ENCODE measurements at places on chromosomes 6 and 20.

- DNase-seq: no peak
Observed at GRCh38 chr6:146550911-146551310, 7.3 kb downstream of the RAB32 start.

- peak; percentile 63 for DNase-seq
Observed at GRCh38 chr6:47780510-47781356, 1.1 kb upstream of the OPN5 start.

DNA sequence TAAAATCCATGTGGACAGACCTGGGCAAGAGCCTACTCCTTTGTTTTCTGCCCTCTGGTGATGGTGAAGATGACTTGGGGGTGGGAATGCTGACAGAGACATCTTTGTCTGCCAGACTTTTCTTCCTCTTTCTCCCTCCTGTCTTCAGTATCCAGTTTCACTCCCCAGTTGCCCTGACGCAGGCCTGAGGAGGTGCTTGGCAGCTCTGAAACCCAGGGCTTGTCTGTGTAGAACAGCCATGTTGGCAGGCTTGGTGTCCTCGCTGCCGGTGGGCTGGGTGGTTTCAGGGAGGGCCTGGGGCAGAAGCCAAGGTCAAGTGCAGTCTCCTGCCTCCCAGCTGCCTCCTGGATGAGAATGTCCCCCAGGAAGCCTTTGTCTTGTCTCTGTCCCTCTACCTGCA is 22.5 kb downstream of the CCDC167 start:
- no peak for DNase-seq

DNA sequence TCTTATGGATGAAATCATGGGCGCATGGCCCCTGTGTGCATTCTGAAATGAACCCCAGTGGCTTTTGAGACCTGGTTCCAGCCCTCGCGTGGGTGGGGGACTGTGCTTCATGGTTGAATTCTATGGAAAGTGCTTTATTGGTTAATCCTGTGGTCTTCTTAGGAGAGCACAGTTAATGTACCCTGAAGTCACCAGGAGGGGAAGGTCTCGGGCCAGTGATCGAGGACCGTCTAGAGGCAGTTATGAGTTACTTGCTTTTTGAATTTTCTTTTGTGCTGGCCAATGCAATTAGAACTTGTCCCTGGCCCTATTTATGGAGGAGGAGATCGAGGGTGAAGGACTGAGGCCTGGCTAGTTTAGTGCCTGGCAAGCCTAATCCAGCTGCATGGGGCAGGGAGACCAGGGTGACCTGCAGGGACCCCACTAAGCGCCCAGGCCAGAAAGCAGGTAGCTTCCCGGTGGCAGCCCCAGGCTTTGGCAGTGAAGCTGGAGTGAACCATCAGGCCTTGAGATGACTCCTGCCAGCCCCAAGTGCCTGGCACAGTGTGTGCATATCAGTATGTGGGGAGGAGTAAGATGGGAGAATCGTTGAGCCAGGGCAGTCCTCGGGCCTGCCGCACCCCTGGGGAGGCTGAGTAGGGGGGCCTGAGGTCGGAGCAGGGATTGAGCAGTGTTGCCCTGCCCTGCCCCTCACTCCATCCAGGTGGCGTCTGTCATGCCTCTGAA is 144.6 kb upstream of the RNF24 start:
- no peak for DNase-seq

DNA sequence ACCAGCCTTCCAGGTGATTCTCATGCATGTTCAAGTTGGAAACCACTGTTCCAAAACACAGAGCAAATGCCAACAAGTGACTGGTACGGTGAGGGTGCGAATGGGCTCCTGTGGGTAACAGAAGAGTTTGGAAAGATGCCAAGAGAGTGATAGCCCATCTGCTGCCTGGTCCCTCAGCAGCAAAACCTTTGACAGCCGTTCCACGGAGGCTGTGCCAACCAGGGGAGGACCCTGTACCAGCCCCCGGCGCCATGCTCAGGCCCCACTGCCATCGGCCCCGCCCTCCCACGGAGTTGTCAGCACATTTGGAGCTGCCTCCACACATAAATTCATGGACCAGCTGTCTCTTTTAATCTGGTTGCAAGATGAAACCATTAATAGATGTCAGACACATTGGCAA is 4.4 kb upstream of the PTPRT start:
- DNase-seq: no peak

- no peak for DNase-seq
Observed at GRCh38 chr20:7503501-7503900, 436.8 kb downstream of the HAO1 start.

GRCh38 chr6:24148684-24149083 is 22.7 kb downstream of the NRSN1 start:
- no peak for DNase-seq

- DNase-seq: no peak
Observed at GRCh38 chr20:46970937-46971630, 76.4 kb downstream of the EYA2 start.

DNA sequence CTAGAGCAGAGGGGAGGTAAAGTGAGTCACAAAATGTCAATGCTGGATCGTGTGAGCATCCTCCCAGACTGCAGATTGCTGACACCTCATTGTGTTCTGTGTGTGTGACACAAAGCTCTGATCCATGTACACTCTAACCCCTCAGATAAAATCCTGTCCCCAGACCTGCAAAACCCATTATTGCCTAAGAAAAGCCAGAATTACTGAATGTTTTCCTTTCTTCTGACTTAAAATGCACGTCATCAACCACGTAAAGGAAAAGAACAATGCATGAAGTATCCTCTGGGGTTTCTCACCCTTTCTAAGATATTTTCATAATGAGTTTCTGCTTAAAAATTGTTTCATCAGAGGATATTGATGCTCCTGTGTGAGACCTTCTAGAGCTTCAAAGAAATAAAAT is 218.0 kb upstream of the PREP start:
- DNase-seq: no peak

- no peak for DNase-seq
Observed at GRCh38 chr20:41050361-41051008, 21.9 kb downstream of the TOP1 start.

DNA sequence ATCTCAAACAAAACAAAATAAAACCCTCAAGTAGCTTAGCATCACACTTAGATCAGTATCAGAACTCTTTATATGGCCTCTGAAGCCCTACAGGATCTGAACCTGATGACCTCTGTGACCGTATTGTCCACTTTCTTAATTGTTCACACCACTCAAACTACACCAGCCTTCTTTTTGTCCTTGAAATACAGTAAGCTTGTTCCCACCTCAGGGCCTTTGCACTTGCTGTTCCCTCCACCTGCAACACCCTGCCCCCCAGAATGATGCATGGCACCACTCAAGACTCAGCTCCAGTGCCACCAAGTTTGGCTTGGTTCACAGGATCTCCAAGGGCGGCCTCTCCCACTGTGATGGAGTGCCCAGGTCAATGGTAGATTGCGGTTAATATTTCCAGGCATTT is 25.7 kb downstream of the CPNE5 start:
- DNase-seq: no peak

Measured in CD4-positive, alpha-beta T cell (primary cell).